ENCODE measurements at places on chromosomes 3 and 15.

- DNase-seq, result no peak
Measured at GRCh38 chr15:94135486-94136147, 95.7 kb upstream of the MCTP2 start.

- DNase-seq, result no peak
Measured at GRCh38 chr3:45746777-45747622, 49.3 kb downstream of the SLC6A20 start.

GRCh38 chr3:47035645-47036044 is 56.2 kb downstream of the NBEAL2 start:
- no peak for DNase-seq

DNA sequence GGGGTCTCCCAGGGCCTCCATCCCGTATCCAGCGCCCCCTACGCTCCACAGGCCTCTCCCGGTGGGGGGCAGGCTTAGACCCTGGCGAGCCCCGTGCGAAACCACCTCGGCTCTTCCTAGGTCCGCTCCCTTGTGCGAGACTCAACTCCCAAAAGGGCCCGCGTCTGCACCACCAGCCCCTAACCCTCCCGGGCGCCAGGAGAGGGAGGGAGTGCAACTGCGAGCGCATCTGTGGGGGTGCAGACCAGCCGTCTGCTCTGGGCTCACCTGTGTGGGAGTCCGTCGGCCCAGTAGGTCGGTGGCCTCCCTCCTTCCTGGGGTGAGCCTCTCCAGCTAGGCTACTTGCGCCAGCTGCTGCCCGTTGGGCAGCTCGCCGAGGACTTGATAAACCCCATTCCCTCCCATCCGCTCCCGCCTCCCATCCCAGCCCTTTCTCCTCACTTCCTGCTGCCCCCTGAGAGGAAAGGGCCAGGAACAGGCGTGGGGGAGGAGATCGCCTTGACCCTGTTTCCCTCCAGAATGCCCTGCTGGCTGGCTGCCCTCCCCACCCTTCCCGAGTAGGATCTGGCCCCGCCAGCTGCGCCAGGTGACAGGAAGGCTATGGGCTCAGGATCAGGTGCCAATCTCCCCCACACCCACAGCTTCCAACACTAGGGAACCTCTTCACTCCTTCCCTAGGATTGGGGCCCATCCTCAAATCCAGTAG is at the start of gene HYAL2:
Gene HYAL2, minus strand, starts transcription at position 360 of the 706 bp plus-strand sequence. CDS start 2,256 bp downstream, outside the sequence.
- no peak for DNase-seq

- DNase-seq, result peak; percentile 49
Measured at GRCh38 chr3:45225465-45226205, 452 bp downstream of the TMEM158 start.

- DNase-seq, result no peak
Measured at GRCh38 chr15:58684036-58684710, 65.3 kb downstream of the ADAM10 start.

DNA sequence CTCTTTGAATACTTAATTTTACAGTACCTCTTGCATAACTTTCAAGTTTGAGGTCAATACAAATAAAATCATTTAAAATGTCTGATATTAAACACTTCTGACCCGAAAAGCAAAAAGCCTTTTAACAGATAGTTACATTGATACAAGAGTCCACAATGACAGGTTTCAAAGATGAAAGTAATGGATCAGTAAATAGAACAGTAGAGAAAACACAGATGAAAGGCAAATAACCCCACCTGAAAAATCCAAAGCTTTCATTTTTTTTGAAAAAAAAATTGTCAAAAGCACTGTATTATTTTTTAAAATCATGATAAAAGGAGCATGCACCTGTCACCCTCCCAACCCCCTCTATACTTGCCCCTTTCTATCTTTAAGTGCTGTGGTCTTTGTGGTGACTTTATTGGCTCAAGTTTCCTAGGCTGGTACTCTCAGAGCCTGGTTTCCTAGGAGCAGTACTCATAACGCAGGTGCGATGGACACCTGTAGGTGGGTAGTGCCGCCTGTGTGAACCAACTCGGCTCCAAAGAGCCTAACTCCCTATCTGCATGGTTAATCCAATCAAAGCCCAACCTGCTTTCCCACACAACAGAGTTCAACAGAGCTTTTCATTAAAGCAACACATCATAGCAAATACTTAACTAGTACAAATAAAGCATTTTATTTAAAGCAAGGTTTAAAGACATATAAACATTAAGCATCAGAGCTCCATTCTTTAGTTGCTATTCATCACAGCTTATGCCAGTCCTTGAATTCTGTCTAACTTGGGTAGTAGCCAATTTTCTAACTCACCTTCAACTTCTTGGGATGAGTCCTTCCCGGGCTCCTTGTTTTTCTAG is 32.2 kb downstream of the LIPC start:
- no peak for DNase-seq

- no peak for DNase-seq
Measured at GRCh38 chr3:159870723-159871122, 117.9 kb upstream of the IL12A start.

DNA sequence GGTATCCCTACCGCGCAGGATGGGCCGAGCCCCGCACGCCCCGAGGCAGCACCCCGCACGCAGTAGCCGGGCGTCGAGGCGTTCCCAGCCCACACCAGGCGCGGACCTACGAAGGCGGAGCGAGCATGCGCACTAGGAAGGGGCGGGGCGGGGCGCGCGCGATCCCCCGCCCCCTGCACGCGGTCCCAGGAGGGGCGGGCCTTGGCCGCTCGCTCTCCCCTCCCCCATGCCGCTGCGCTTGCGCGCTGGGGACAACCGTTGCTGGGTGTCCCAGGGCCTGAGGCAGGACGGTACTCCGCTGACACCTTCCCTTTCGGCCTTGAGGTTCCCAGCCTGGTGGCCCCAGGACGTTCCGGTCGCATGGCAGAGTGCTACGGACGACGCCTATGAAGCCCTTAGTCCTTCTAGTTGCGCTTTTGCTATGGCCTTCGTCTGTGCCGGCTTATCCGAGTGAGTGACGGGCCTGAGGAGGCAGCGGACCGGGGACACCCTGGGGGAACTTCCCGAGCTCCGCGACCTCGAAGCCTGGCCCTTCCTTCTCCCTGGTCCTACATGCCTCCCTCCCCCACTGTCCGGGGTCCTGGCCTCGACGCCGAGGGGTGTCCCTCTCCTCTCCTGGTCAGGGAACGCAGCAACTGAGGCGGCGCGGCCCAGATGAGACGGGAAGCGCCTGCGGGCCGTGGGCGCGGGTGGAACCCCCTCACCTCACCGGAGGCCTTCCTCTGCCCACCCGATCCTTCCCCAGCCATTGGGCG is at the start of gene SPESP1:
Gene SPESP1, plus strand, starts transcription at position 258 of the 755 bp plus-strand sequence. Its CDS starts 129 bp downstream, at position 387.
- DNase-seq, result peak; percentile 86

GRCh38 chr3:27380433-27381357 is 11.5 kb upstream of the NEK10 start:
- no peak for DNase-seq

GRCh38 chr3:77279276-77279675 is 239.4 kb downstream of the ROBO2 start:
- no peak for DNase-seq

DNA sequence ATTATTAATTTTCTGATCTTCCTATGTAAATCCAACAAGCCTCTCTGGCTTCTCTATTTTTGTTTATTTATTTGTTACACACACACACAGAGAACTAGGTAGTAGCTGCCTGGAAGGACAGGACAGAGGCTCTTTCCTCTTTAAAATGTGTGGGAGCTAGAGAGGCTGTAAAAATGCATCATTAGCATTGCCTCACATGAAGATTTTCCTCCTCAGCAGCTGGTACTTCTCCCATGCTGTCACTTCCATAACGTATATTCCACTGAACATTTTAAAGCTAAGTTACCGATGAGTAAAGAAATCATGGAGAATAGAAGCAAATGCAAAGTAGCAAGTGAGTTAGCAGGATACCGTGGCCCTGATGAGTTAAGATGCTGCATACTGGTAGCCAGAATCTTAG is 63.9 kb downstream of the IMPG2 start:
- DNase-seq, result no peak

GRCh38 chr3:71710906-71711494 is 14.2 kb downstream of the EIF4E3 start:
- DNase-seq, result peak; percentile 79

DNA sequence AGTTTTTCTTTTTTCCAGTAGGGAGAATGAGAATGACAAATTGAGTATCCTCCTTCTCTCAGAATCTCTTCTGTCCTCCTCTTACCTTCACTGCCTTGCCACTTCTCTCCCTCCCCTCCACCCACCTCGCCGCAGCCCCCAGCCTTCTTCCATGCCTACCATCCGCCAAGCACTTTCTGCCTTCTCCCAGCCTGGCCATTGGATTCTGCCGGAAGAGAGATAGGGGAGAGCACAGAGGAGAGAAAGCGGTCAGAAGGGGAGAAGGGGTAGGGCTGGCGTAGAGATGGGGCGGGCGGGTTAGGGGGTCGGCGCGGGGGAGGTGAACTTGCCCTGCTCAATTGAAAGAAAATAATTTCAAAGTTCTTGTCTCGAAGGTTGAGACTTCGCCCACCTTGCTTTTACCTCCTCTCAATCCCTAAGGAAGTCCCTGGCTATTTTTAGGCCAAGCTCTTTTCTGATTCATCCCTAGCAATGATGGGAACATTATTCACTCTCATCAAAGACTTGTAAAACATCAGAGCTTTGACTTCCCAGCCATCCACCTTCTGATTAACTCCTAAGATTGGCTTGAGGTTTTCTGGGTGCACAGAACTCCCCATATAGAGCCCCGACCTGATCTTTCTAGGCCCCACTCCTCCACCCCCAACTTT is 811 bp downstream of the C3orf52 start:
- peak; percentile 34 for DNase-seq

DNA sequence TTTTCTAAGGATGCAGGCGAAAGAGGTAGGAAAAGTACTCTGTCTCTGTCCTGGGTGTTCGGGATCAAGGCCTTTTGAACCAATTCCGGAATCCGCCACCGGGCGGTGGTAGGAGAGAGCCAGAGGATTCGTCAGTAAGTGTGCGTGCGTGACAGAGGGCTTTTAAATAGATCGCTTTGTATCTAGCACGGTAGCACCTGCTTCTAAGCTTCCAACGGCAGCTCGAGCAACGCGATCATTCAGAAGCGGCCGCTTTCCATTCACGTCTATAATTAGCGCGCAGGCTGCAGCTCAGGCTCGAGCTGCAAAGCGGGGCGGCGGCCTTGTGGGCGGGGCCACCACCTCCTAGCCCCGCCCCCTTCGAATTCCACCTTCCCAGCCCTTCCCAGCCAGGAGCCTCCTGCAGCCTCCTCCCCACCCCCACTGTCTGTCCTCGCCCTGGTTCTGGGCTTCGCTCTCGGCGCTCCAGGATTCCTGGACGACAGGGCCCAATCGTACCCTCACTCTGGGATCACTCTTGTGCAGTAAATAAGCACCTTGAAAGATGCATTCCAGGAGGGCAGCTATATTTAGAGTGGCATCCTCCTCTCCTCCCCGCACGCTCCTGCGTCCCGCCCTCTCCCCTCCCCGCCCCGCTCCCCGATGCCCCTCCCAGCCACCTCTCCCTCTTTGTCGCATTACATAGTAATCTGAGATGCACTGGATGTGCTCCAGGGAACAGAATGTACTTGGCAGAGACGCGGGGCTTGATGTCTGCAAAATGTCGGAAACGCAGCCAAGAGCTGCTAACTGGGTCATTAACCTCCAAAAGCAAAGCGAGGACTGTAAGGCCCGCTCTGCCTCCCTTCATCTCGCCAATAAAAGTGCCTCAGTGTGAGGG is 224.1 kb upstream of the TPRG1 start:
- DNase-seq, result peak; percentile 89

- peak; percentile 83 for DNase-seq
Measured at GRCh38 chr3:127690106-127690505, 17.4 kb downstream of the ABTB1 start.

- DNase-seq, result peak; percentile 39
Measured at GRCh38 chr3:117628823-117629291, 919.3 kb downstream of the TUSC7 start.

DNA sequence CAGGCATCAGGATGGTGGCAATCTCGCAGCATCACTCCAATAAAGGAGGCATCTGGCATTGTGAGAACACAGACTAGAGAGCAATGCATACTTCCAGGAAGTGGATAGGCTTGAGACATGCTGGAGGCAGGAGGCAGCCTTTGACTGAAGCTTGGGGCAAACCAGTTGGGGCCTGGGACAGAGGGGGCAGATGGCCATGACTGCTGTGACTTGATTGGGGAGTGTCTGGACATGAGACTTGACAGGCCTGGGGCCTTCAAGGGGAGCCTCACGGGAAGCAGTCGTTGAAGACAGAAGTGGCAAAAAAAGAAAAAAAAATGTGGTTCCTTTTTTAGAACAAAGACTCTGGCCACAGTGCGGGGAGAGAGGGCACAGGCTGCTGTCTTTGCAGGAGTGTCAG is 44.7 kb upstream of the CHRNA7 start:
- DNase-seq, result no peak

DNA sequence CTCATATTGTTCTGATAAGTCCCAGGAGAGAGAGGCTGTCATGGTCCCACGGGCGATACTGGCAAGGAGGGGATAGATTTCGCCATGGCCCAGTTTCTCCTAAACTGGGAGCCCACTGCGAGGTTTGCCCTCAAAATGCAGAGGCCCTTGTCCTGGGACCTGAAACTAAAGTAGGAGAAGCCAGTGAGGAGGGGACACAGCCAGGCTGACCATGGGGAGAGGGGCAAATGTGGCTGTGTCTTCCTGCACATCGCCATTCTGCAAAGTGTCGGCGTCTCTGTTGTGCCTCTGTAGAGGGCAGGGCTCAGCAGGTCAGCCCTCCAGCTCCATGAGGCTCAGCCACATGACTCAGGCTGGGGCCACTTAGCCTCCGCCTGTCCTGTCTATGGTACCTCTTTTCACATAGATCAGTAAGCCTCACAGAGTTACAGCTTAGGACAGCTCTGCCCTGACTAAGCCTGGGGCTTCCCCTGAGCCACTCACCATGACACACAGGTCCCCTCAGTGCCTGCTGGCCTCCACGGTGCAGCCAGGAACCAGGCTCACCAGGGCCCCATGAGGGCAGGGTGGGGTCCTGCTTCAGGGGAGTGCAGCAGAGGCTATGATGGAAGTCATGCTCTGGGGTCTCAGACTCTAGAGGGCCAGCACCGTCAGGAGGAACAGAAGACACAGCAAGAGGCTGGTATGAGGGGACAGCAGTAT is 28.6 kb upstream of the PLXNA1 start:
- peak; percentile 21 for DNase-seq

DNA sequence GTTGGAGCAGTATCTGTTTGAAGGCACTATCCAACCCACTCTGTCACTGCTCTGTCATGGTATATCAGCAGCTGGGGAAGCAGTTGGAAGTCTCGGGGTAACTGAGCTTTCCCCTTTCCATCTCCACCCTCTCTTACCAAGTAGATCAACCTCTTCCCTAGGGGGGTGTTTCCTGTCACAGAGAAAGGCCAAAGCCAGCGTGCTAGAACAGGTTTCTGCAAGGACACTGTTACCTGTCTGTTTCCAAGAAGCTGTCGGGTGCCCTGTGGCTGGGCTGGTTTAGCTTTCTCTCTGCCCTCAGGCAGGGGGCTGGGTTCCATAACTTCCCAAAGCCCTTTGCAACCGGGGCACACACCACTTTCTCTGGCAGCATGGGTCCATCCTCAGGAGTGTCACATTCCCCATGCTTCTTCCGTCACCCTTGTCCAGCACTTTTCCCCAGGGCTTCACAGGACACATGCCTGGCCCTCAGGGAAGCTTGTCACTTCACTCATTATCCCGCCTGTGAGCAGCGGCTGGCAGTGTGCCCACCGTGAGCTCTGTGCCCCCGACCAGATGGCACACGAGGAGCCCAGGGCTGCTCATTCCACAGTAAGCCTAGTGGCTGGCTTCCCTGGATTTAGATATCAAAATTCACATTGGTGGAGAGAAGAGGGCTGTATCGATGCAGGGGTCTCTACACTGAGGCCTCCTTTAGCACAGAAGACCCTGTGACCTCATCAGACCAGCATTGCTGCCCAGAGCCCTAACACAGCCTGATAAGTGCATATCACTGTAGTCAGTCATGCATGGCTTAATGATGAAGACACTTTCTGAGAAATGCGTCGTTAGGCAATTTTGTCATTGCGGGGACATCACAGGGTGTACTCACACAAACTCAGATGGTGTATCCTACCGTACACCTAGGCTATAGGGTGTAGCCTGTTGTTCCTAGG is 205.8 kb downstream of the SLCO3A1 start:
- no peak for DNase-seq
